Activated gamma-delta T cell treated with anti-CD3 and anti-CD28 coated beads, Interleukin-2, amount 50 U/mL, for 16 hours (primary cell): ENCODE measurements at places on chromosomes 16 and 17.

- DNase-seq, result peak; percentile 60
Measured at GRCh38 chr17:39547713-39548478, 59.8 kb downstream of the NEUROD2 start.

DNA sequence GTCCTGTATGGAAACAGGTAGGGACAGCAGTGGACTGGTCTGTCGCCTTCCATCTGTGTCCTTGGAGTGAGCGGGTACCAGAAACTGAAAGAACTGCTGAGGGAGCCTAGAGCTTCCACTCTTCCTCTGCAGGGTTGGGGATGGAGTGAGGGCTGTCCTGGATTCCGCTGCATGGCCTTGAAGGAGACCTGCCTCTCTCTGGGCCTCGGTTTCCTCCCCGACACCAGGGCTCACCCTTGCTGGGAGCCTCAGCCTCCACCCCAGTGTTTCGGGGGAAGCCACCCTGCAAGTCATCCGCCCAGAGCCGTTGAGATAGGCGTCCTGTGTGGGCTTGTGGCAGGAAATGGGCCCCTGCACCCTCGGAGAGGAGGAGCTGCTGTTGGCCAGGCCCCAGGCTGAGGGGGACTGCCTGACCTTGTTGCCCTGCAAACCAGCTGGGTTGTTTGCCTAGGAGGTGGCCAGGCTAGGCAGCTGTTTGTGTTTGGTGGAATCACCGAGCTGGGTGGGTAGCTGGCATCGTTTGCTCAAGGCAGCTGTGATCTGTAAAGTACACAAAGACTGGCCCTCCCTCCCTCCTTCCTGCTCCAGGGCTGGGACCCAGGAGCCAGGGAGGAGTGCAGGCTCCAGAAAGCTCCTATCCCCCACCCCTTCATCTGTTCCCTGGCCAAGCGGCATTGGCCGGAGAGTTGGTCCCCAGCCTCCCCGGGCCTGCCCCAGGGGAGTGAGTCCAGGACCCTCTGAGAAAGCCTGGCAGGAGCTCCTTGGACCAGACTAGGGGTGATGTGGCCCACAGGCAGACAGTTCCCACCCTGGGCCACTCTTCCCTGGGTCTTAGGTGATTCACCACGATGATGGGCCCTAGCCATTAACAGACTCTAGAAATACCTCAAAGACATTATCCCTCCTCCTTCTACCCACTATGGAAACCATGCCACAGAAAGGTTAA is 1.3 kb downstream of the RAB37 start:
- DNase-seq, result peak; percentile 75

DNA sequence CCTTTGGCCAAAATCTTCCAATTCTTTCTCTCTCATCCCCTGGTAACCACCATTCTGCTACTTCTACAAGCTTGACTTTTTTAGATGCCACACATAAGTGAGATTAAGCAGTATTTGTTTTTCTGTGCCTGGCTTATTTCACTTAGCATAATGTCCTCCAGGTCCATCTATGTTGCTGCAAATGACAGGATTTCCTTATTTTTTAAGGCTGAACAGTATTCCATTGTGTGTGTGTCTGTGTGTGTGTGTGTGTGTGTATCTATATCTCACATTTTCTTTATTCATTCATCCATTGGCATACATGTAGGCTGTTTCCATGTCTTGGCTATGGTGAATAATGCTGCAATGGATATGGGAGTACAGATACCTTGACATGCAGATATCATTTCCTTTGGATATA is 6.1 kb downstream of the ACACA start:
- DNase-seq, result no peak

DNA sequence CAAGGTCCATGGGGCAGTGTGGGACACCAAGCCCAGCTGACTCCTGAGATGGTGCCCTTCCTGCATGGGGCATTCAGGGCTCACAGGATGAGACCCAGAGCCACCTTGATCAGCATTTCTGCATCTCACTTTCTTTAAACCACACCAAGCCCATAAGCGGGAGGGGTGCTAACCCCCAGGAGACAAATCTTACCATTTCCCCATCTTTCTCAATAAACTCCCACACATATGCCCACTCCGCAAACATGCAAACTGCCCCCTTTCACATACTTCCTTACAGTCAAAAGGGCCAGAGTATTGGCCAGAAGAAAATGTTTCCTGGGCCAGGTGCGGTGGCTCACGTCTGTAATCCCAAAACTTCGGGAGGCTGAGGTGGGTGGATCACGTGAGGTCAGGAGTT is 3.7 kb upstream of the SLC39A11 start:
- no peak for DNase-seq

- DNase-seq, result no peak
Measured at GRCh38 chr16:27722207-27722606, 172.3 kb downstream of the KATNIP start.

GRCh38 chr16:87860553-87861299 is 8.6 kb downstream of the SLC7A5 start:
- DNase-seq, result no peak

DNA sequence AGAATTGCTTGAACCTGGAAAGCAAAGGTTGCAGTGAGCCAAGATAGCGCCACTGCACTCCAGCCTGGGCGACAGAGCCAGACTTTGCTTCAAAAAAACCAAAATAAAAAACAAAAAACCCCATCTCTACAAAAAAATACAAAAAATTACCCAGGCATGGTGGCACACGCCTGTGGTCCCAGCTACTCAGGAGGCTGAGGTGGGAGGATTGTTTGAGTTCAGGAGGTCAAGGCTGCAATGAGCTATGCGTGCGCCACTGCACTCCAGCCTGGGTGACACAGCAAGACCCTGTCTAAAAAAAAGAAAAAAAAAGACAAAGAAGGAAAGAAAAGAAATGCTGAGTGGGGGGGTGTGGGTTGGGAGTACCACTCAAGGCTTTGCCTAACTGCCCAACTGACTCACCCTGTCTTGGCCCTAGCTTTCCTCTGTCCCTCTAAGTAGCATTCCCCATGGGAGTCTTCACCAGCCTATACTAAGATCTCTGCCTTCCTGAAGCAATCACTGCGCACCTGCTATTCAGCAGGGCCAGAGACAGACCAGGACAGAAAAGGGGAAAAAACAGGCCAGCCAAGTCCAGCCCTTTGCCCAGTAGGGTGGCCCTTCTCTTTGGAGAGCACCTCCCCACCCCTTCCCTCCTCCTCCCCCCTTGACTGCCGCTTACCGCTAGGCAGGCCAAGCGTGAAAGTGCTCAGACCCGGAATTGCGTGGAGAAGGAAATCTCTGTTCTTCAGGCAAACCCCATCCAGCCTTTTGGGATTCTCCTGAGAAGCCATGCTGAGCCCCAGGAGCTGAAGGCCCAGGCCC is 45.8 kb downstream of the RTN4RL1 start:
- DNase-seq, result no peak

DNA sequence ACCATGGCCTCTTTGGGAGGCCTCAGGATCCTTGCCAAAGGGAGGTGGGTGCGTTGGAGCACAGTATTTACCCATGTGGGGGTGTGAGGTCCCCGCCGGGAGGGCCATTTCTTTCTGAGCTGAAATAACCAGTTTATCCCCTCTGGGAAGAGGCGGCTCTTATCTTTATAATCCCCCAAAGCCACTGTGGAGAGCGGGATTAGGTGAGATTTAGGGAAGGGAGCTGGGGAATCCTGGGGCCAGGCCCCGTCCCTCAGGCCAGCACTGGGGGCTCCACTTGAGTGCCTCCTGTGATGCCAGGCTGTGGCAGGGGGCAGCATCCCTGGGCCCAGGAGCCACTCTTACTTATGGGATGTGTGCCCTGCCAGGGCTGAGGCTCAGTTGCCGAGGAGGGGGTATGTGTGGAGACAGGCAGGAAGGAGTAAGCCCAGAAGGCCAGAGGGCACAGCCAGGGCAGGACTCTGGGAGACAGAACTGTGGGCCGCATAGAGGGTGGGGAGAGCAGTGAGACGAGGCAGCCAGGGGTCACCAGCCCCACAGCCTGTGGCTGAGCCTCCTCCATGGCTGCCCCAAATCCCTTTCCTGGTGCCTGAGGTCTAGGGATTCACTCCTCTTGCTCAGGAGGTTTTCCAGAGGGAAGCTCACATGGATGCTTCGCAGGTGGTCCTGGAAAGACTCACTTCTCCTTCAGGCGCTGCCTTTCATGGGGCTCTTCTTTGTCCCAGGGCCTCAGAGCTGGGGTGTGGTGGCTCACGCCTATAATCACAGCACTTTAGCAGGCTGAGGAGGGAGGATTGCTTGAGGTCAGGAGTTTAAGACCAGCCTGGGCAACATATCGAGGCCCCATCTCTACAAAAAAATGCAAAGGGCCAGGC is 25.0 kb downstream of the TMEM94 start:
- no peak for DNase-seq

DNA sequence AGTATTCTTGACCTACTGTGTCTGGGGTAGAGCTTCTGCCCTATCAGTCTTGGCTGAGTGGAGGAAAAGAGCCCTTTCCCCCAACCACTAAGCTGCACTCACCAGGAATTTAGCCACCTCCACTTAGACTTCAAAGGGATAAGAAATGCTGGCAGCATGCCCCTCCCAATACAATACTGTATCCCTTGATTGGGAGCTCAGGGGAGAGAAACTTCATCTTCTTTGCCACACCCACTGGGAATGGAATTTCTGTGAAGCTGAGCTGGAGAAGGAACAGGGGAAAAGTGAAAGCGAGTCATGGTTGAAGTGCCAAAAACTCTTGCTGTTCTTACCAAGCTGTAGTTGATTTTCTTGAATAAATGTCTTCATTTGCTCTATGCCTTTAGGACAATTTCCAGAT is 68.8 kb downstream of the CEP112 start:
- DNase-seq, result no peak

DNA sequence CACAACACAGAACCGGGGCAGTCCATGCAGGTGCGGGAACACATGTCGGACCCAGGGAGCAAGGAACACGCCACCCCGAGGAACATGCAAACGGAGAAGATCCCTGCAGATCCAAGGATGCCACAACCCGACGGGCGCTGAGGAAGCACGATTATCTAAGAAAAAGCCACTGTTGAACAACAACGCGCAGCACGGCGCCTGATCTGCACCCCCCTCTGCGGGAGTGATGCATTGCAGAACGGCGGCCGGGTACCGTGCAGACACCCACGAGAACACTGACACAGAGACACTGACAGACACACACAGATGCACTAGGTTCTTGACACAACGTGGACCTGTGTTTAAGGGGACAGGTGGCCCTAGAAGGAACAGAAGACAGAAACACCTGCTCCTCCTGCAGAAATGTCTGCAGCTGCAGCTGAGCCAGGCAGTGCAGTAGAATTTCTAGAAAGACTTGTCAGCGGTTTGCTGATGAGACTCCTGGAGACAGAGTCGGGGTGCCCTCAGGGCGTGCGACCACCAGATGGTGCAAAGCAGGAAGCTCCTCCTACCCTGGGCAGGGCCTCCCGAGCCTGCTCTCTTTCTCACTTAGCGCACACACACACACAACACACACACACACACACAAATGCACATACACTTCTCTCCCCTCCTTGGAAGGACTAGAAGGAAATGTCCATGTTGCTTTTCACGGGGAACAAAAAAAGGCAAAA is 7.5 kb downstream of the NPTX1 start:
- DNase-seq, result no peak

DNA sequence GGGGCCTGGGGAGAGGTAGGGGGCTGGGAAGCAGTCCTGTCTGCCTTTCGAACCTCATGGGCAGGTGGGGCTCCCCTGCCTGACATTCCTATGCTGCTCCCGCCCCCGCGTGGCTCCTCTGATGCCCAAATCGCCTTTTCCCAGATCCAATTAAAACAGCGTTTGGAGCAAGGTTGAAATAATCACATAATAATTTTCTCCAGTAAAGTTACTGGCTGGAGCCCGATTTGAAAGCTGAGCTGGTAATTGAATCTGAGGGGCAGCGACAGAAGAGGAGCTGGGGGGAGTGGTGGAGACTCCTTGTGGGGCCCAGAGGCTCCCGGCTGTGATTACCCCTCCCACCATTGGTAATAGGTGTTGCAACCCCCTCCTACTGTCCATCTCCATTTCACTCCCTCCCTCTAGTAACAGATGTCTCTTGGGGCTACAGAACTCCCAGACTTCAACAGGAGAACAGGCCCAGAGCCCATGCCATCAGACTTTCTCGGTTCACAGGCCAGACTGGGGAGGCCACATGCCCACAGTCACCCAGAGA is 38.9 kb upstream of the C1QL1 start:
- DNase-seq, result no peak

DNA sequence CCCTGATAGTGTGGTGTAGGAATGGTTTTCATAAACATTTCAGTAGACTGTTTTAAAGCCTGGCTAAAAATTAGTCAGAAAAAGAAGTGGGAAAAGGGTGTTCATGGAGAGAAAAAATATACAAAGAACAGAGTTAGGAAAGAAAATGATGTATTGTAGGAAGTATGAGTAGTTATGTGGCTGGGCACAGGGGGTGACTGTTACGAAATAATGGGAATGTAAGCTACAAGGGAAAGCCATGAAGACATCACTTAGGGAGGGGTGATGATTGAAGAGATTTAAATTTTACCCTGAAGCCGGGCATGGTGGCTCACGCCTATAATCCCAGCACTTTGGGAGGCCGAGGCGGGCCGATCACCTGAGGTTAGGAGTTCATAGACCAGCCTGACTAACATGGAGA is 55.3 kb downstream of the NUP88 start:
- no peak for DNase-seq

- DNase-seq, result no peak
Measured at GRCh38 chr17:29873476-29873875, 56.6 kb downstream of the SSH2 start.

DNA sequence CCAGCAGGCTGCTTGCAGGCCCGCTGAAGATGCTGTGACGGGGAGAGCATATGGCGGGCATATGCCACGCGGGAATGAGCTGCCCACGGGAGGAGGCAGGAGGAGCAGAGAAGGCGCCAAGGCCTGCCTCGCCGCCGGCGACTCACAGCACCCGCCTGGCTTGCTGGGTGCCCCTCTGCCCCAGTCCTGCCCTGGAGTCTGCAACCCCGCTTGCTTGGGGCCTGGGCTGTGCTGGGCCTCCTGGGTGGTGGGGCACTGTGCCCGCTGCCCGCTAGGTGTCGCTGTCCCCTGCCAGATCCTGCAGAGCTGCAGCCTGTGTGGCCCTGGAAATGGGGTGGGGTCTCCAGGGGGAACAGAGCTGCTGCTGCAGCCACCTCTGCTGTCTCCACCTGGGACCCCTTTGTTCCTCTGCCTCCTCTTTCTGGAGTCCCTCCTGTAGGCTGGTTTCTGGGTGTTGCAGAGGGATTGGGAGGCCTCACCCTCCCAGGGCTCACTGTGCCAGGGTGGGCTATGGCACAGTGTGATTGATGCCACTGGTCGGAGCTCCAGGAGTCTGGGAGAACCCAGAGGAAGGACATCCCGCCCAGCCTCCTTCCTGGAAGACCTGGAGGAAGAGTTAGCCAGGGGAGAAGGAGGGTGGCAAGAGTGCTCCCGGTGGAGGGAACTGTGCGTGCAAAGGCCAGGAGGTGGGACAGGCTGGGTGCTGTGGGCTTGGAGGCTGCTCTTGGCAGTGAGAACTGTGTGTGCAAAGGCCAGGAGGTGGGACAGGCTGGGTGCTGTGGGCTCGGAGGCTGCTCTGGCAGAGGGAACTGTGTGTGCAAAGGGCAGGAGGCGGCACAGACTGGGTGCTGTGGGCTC is 141.0 kb upstream of the CIBAR2 start:
- peak; percentile 57 for DNase-seq

DNA sequence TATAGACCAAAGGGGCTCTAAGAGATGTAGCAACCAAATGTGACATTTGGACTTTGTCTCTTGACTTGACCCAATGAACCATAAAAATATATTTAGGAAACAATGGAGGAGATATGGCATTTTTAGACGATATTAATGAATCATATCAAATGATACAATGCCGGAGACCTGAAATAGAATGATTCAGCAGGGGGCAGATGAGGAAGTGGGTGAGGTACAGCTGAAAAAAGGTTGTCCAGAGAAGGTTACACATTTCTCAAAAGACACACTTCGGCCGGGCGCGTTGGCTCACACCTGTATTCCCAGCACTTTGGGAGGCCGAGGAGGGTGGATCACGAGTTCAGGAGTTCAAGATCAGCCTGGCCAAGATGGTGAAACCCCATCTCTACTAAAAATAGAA is 16.5 kb upstream of the SNN start:
- no peak for DNase-seq
